ENCODE measurements at places on chromosomes 7 and 10.

DNA sequence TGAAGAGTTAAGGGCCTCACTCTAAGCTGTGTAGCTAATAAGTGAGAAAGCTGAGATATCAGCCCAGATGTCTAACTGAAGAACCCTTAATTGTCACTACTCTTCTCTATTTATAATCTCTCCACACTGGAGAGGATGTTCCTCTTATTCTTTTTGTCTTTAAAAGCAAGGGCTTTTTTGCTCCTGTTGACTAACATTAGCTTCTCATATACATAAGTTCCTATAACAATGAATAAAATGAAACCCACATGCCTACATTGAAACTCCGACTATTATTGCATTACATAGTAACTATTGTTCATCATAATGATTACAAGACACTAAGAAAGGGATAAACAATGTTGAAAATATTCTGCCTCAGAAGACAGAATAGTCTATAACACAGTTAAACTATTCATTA lies 67.1 kb downstream of the GNAT3 start:
- DNase-seq, result no peak

- DNase-seq, result peak; percentile 44
Measured at GRCh38 chr7:91098566-91098965, 165.7 kb upstream of the FZD1 start.

GRCh38 chr10:102422545-102423129 lies 2.0 kb downstream of the FBXL15 start:
- DNase-seq, result peak; percentile 71

GRCh38 chr10:70000262-70000661 lies 52.4 kb upstream of the MACROH2A2 start:
- no peak for DNase-seq

DNA sequence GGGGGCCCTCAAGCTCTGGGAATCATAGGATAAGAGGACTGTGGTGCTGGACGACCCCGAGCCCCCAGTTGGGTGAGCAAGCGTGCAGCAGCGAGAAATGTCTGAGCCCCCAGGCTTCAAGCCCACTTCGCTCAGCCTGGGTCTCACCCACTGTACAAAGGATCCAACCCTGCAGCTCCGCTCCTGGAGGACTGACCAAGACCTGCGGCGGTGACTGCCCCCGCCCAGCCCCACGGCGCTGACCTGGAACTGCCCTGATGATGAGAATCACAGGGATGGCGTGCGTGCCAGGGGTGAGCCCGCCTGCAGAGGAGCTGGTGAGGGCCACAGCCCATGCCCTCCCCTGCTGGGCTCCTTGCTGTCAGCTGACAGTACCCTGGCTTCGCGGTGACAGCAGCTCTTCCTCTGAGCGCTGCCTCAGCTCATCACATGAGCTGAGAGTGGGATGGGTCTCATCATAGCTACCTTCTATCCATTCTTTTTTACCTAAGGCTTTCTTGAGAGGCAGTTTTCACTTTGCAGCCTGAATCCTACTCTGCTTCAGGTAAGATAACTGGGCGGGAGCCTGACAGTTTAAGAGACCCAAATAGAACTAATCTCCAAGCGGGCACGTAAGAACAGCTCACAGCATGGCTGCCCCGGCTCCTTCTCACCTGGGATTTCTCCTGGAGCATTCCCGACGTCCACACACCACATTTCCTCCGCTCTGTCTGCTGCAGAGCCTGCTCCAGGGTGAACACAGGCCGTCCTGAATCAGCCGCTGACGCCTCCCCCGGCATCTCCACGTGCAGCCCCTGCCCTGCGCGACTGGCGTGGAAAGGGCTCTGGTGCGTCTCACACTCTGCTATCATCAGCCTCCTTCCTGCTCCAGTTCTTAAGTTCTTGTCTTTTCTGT lies 329.9 kb downstream of the PTPRN2 start:
- no peak for DNase-seq
